Stimulated activated CD8-positive, alpha-beta memory T cell treated with anti-CD3 and anti-CD28 coated beads, Interleukin-12 subunit alpha, Interleukin-12 subunit beta, amount 100 ng/mL, for 4 hours (primary cell): ENCODE measurements at places on chromosomes 5 and 9.

DNA sequence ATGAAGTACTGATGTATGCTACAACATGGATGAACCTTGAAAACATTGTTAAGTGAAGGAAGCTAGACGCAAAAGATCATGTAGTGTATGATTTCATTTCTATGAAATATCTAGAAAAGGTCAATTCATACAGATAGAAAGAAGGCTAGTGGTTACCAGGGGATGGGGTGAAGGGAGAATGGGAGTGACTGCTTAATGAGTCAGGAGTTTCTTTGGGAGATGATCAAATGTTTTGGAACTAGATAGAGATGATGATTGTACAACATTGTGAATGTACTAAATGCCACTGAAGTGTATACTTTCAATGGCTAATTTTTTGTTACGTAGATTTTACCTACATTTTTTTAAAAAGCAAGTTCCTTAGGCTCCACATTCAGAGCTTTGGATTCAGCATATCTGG, 14.9 kb upstream of the DELE1 start:
- no peak for DNase-seq

DNA sequence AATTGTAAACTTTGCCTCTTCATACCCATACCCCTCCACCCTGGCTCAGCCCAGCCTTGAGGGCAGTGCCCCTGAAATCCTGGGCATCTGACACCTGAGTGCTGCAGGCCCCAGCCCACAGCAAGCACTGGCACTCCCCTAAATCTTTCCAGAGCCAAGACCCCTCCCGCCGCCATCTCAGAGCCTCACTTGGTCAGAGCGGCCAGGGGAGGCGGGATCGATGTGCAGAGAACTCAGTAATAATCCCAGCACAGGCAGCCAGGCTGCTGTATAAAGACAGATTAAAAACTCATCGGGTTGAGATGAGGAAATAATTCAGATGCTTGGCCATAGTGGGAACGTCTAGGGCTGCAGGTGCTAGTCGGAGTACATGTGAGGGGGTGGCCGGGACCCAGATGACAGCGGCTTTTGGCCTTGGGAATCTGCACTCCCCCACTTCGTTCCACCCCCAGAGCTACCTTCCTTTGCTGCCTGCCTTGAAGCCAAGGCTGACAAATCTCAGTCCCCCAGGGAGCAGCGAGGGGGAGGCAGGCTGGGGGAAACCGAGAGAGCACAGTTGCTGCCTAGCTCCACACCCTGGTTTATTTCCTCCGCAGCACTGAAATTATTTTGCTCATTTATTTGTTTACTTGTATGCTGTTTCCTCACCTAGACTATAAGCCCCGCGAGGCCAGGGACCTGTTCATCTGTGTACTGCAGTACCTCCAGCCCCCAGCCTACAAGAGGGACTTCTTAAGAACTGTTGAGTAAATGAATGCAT, 19.5 kb upstream of the ARAP3 start:
- no peak for DNase-seq

GRCh38 chr5:54581831-54582548, 64.4 kb downstream of the SNX18 start:
- DNase-seq, result no peak

DNA sequence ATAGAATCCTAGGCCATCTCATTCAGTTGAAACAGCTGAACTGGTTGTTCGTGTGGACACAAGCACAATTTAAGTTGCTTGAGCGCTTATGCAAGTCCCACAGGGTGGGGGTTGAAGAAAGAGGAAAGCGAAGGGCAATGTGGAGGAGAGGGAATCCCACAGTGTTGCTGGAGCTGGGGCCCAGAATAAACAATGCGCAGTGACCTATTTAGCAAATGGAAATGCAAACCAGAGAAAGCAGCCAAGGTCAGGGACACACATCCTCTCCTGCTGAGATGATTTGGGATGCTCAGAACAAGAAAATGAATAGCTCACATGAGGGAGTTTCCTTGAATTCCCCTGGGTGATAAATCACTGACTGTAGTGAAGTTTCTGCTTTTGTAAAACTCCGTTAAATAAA, 838.3 kb downstream of the TLE4 start:
- DNase-seq, result no peak

DNA sequence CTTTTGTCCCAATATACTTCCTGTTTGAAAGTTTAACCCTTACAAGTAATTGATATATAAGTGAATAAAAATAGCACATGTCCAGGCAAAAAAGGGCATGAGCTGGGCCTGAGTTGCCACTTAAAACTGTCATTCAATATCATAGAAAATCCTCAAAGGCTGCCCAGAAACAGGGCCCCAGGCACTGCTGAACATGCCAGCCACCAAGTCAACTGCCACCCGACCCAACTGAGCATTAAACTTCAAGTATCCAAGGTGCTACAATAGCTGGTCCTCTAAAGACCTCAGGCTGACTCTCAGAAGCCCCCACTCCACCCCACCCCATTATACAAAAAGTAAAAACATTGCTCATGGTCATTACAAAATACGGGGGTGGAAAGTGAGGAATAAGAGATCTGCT, 83.7 kb downstream of the CEMIP2 start:
- no peak for DNase-seq

GRCh38 chr5:75460942-75461610, 50.4 kb downstream of the CERT1 start:
- no peak for DNase-seq

DNA sequence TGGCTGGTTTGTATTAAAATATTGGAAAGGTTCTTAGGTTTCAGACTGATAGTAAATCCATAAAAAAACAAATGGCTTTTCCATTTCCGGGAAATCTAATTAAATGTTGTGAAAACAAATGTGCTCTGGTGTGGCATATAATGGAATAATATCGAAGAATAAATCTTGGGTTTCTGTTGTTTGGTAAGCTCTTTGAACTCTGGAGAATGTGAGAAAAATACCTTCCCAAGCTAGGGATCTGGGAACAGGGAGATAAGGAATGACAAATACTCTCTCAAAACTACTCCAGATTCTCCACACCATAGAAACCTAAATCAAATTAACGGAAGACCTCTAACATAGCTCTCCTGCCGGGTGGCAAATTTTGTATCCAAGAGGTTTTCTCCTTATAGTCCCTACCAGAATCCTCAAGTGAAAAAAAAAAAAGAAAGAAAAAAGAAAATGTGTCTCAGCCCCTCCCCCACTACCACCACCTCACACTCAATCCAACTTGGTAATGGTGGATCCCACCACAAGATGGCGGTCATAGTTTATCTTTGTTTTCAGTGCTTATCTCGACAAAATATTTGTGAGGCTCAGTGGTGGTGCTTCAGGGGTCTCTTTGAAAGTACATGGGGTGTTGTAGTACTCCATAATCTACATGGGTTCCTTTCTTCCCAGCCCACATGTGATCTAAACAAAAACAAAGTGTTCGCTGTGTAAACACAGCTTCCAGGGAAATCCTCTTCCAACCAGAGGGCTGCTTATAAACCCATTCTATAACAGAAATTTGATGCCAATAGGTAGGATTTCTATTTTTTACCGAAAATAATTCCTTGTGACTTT, 54.5 kb upstream of the FST start:
- DNase-seq, result no peak

GRCh38 chr5:81936750-81937149, 35.1 kb upstream of the ATG10 start:
- DNase-seq, result no peak

DNA sequence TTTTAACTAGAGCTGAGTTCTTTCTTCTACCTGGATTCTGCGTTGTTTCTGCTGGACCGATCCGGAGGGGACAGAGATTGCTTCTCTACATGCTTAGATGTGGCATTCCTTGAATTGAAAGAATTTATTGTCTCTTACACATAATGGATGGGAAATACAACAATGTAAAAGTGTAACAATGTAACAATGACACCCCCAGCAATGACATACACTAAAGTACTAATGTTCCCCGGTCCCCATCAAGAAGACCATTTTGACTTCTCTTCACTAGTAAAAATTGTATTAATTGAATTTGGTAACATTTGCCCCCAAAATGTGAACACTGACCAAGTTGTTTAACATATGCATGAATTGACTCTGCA, 760.2 kb downstream of the TAF11L14 start:
- no peak for DNase-seq

DNA sequence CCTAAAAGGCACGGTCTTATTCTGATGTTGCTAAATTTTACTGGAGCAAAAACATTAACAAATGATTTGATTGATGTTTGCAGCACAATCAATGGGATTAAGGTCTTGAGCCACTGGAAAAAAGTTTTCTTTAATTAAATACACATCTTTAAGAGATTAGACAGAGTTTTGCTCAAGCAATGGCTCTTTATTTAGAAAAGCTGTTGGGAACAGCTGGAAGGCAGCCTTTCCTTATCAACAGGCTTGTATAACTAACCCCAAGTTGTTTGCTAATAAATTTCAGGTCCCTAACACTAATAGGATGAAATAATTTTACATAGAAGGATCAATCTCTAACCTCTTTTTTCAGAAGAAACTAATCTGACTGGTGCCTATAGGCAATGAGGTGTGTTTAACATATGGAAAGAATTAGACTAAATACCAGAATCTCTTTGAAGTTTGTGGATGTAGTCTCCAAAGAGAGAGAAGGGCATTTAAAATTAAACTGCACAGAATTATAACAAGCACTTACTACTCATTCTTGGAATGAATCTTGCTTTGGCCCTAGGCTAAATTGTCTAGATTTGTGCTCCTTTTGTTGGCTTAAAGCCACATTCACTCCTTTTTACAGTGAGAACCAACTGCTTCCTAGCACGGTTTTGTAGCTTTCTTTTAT, 67.3 kb upstream of the TNFAIP8 start:
- no peak for DNase-seq

GRCh38 chr5:157047898-157048297, 11.0 kb downstream of the HAVCR1 start:
- DNase-seq, result no peak

DNA sequence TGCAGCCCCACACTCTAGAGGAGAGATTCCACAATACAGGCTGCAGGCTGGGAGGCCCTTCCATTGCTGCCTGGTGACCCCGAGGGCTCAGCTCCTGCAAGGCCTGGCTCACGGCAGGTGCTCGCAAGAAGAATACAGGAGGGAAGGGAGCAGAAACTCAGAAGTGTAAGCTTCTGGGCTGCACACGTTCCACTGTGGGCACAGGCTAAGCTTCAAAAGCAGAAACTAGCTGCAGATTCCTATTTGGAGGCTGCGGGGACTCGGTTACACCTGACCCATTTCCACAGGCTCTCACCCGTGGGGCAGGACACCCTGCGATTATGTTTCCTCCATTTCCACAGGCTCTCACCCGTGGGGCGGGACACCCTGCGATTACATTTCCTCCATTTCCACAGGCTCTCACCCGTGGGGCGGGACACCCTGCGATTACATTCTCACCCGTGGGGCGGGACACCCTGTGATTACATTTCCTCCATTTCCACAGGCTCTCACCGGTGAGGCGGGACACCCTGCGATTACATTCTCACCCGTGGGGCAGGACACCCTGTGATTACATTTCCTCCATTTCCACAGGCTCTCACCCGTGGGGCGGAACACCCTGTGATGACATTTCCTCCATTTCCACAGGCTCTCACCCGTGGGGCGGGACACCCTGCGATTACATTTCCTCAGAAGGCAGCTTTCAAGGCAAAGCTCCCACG, 10.3 kb downstream of the LPCAT1 start:
- DNase-seq, result no peak

DNA sequence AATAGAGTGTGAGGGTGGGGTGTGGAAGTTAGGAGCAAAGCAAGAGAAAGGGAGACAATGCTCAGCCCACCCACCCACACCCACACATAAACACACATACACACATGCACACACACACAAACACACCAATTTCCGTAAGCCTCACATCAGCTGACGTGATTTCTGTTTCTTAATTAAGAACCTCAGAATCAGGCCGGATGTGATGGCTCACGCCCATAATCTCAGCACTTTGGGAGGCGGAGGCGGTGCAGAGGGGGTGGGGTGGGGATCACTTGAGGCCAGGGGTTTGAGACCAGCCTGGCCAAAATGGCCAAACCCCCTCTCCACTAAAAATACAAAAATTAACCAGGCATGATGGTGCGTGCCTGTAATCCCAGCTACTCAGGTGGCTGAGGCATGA, 26.4 kb upstream of the PIK3R1 start:
- no peak for DNase-seq
